ENCODE measurements at places on chromosomes 6 and 20.
A peak's percentile ranks its signal among the peaks of the same experiment; 100 is the strongest.

GRCh38 chr6:44297063-44298038 is 15.8 kb downstream of the AARS2 start:
- DNase-seq, result peak; percentile 61

DNA sequence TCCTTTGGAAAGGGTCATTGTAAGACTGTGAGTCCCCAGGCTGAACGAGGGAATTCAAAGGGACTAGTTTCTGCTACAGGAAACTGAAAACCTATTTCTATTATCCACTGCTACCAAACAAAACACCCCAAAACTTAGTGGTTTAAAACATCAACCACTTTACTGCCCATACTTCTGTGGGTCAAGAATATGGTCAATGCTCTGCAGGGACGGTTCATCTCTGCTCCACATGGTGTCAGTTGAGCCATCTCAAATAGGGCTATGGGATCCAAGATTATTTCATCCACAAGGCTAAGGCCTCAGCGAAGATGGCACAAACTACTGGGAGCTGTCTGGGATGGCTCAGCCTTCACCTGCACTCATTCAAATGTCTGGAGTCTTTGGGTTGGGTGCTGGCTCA is 65.5 kb downstream of the DZANK1 start:
- DNase-seq, result no peak

DNA sequence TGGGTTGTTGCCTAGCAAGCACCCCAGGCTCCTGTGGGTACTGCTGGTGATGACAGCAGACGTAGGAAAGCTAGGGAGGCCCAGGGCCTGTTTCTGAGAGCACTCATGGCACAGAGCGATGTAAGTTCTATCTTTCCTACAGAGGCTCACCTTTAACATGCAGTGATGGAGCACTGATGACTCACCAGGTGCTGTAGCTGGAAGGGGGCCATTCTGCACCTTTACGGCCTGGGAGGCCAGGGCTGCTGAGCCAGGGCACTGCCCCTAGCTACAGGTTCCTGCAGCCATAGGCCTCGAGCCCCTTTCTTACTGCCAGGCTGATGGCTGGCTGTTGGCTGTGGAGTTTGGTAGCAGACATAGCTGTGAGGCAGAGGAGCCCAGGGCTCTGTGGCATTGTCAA is 31.1 kb upstream of the GPR6 start:
- DNase-seq, result no peak

DNA sequence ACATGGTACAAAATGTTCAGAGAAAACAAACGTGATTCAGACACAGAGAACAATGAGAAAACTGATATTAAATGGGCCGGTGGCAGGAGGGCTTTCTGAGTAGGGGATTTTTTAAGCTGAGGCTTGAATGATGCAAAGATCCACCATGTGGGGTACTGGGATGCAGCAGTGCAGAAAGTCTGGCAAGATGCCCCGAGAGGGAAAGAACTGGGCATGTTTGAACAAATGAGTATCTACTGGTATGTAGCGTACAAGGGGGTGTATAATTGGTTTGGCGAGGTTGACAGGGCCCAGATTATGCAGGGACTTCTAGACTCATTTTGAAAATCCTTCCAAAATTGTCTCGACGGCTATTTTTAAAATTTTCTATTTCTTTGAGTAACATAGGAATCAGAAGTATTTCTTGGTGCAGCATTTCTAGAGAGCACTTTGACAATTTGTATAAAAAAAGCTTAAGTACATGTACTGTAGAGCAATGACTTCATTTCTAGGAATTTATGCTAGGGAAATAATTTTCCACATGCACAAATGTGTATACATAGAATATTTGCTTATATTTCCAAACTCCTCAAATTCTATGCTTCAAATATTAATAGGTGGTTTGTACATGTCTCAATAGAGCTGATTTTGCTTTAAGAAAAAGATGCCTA is 119.6 kb upstream of the DOK5 start:
- DNase-seq, result no peak
